NCI-H526 (cell line): ENCODE measurements at places on chromosomes 3 and 15.

GRCh38 chr15:30924353-30924752 lies 20.6 kb downstream of the FAN1 start:
- no peak for DNase-seq

DNA sequence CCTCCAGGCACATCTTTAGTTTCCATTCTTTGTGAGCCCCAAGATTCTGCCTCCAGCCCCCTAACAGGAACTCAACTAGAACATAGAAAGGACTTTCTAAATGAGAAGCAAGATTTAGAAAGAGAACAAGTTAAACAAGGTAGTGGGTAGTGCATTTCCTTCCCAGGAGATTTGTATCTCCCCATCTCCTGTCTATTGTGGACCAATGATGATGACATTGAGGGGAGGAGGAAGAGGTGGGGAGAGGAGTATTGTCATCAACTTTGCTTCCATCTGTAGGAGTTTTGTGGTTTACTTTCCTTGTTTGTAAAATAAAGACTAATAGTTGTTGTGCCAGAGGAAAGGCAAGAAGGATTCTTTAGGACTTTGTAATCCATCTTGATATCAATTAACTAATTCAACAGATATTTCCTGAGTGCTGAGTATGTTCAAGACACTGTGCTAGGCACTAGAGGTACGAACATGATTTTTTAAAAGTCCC lies 235.3 kb upstream of the ROPN1 start:
- no peak for DNase-seq

GRCh38 chr3:158463556-158463955 lies 107.4 kb upstream of the MLF1 start:
- no peak for DNase-seq

- DNase-seq, result no peak
Observed at GRCh38 chr15:33059184-33059583, 135.3 kb downstream of the FMN1 start.
